ENCODE measurements at places on chromosomes 5 and 9. TPM values are rescaled to one million over a fixed set of nuclear protein-coding genes. Genes with fewer than 3 reads are reported as not detected.
A peak's percentile ranks its signal among the peaks of the same experiment; 100 is the strongest.

The DMGDH gene
- 3.2 TPM for total RNA-seq

The RASEF gene
- 0.41 TPM for total RNA-seq

The KCTD16 gene
- 1.5 TPM for total RNA-seq

The LMX1B gene
- total RNA-seq, result 0.17 TPM

The SPINK13 gene
- not detected for total RNA-seq

The RNF224 gene
- total RNA-seq, result not detected

The PTGES gene
- 3.3 TPM for total RNA-seq

GRCh38 chr9:87944096-87944495 is 26.3 kb downstream of the SPATA31C1 start:
- DNase-seq, result no peak

DNA sequence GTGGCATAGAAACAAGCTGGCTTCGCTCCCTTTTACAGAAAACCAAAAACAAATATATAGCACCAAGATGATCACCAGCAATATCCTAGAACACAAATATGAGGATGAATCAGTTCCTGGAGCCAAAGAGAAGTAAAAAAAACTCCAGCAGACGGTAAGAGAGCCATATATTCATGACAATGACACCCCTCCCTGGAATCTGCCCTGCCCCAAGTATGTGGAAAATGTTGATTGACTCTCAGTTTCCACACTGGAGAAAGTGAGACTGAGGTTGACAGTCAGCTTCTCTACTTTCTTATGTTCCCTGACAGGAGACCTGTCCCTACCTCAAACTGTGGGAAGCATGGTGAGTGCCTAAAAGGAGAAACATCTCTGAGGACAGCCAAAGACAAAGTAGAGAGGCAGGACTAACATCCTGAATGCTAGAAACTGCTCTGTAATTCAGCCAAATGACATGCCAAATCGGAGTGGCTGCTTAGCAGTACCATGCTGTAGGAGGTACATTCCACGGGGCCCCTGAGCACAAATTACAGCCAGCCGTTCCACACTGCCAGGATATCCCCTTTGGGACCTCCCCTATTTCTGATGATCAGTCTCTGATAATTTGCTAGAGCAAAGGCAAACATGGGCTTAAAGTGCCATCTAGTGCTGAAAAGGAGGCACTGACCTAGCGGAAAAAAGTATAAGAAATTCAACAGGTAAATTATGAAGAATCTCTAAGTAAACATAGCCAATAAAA is 424.0 kb upstream of the RGMB start:
- no peak for DNase-seq

- DNase-seq, result no peak
Measured at GRCh38 chr5:62671479-62671878, 92.9 kb downstream of the LRRC70 start.

DNA sequence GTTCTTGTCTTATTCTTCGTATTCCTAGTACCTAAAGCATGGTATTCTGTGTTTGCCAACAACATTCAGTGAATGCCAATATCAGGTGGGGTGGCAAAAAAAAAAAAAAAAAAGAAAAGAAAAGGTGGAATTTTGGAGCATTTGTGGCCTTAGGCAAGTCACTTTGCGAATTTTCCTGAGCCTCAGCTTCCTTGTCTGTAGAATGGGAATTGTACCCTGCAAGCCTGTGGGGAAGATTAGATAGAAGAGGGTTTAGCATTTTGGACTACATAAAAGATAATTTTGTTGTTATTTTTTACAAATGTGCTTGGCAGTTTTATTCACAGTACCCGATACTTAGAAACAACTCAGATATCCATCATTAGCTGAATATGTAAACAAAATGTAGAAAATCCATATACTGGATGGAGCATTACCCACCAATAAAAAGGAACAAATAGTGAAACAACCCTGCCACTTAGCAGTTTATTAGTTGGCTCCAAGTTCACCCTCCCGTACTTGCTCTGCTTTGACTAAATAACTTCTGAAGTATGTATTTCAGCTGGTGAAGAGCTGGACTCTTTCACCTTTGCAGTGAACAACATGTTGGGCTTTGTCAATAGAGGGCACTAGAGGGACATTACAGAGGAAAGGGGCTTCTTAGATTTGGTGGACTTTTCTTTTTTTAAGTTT is 13.6 kb downstream of the UBE2D2 start:
- no peak for DNase-seq

GRCh38 chr5:37071487-37071886 is 177.7 kb downstream of the CPLANE1 start:
- no peak for DNase-seq

- no peak for DNase-seq
Measured at GRCh38 chr5:103463261-103463660, 99.3 kb downstream of the NUDT12 start.

DNA sequence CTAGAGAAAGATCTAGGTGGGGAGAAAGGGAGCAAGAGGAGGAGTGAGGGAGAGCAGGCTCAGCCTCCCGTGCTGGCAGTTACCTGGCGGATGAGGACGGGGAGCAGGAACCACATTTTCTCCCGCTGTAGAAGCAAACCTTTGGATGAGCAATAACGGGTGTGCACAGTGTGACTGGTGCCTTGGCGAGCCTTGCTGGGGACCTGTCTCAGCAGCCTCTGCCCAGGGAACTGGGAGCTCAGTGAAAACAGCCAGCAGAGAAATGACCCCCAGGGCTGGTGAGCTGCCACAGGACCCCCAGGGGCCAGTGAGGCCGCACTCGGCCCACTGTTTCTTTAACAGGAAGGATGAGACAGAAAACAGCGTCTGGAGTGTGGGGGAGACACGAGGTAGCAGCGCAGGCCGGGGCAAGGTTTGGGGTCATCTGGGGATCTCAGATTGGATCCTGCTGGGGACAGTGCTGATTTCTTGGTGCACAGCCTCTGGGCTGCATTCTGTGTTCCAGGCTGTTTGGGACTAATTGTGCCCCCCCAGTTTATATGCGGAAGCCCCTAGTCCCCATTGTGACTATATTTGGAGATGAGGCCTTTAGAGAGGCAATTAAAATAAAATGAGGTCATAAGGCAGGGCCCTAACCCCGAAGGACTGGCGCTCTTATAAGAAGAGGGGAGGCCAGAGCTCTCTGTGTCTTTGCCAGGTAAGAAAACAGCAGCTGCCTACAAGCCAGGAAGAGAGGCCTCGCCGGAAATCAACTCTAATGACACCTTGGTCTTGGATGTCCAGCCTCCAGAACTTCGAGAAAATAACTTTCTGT is 118.8 kb upstream of the PHYKPL start:
- DNase-seq, result peak; percentile 56

GRCh38 chr5:132044207-132044606 is 16.2 kb upstream of the IL3 start:
- DNase-seq, result no peak

GRCh38 chr9:134215699-134216448 is 51.5 kb upstream of the RNU6ATAC start:
- peak; percentile 78 for DNase-seq

DNA sequence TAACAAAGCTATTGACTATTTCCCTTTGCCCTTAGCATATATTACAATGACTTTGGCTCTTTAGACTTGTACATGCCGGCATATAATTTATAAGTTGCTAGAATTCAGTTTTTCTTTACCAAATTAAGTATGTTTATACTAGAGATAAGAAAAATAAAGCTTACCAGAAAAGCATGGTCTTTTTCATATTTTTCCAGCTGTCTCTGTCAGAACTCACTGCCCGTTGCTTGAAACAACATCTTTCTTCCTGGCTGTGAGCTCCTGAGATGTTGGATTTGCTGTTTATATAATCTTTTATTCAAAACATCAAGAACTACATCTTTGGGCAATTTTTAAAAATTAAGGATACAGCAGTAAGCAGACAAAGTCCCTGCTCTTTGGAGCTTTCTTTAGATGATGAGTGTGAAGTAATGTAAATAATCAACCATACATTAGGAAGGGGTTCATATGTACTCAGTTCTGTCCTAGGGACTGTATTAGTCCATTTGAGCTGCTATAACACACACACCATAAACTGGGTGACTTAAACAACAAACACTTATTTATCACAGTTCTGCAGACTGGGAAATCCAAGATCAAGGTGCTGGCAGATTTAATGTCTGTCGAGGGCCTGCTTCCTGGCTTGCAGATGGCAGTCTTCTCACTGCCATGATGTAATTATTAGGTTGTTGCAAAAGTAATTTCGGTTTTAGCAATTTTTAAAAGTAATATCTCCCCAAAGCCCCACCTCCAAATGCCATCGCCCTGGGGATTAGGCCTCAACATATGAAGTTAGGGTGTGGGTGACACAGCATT is 45.4 kb upstream of the RANBP3L start:
- no peak for DNase-seq

DNA sequence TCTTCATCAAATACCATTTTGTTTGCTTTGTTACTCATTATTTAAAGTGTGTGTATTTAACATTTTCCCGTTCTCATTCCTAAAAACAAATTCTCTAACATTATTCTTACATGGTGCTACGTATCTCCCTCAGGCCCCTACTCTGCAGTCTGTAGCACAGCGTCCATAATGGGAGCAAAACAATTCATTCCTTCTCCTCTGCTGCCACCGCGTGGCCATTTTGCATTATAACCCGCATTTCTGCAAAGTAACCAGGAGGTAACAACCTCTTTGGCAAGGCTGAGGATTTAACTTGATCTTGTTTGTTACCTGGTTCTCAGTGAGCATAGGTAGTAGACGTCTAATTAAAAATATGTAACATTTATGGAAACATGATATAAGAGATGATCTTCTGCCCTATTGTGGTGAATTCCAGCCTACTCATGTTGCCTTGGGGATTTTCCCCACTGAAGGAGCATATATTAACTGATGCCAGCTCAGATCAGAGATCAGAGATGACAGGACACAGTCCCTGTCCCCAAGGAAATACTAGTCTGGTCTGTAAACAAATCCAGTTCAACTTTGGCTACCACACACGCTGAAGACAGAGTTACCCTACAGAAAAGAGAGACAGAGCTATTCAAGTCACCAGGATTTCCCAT is 10.5 kb downstream of the OR1K1 start:
- DNase-seq, result no peak

GRCh38 chr9:372128-372527 is 157.5 kb downstream of the DOCK8 start:
- no peak for DNase-seq

Measured in chondrocyte (in vitro differentiated cells).